ENCODE measurements at places on chromosomes 16 and 17. TPM values are rescaled to one million over a fixed set of nuclear protein-coding genes. Genes with fewer than 3 reads are reported as not detected.

Gene ZNF287
- 3.1 TPM for total RNA-seq

Gene TMEM208
- total RNA-seq: 20.3 TPM

Gene PITPNM3
- total RNA-seq: 0.16 TPM

Gene ARL5C
- not detected for total RNA-seq

Gene CACNG5
- total RNA-seq: not detected

Gene ALOX15
- total RNA-seq: not detected

Gene NUTF2
- total RNA-seq: 125 TPM

Gene CLEC3A
- not detected for total RNA-seq

Gene CPNE7
- total RNA-seq: 3.6 TPM

Gene CD79B
- 1.1 TPM for total RNA-seq

Gene DHX40
- 48.0 TPM for total RNA-seq

Gene TRPV3
- total RNA-seq: not detected

Gene SLC12A3
- not detected for total RNA-seq

Gene TBC1D3K
- not detected for total RNA-seq

Gene TNFRSF17
- not detected for total RNA-seq

Gene PHOSPHO1
- not detected for total RNA-seq

Gene HSD17B1
- 0.49 TPM for total RNA-seq

Gene DPEP1
- total RNA-seq: 0.32 TPM

Gene HCRT
- not detected for total RNA-seq

Gene XYLT1
- 1.2 TPM for total RNA-seq

Gene ZACN
- not detected for total RNA-seq

Gene METRN
- total RNA-seq: 31.1 TPM

Gene VMO1
- total RNA-seq: not detected

Gene ZSCAN10
- not detected for total RNA-seq

Gene ZKSCAN2
- 1.9 TPM for total RNA-seq

Gene CCL4
- not detected for total RNA-seq

Gene EFCAB5
- 1.1 TPM for total RNA-seq

Gene FAM20A
- total RNA-seq: not detected

Gene SRSF2
- total RNA-seq: 152 TPM

Gene DPEP3
- not detected for total RNA-seq

Gene NPTX1
- total RNA-seq: 0.16 TPM

Gene PMM2
- total RNA-seq: 12.6 TPM

Gene TMEM238L
- total RNA-seq: not detected

Gene WFIKKN1
- total RNA-seq: not detected

Gene CFDP1
- total RNA-seq: 62.7 TPM

Gene KRTAP1-5
- total RNA-seq: not detected

Gene MT1G
- total RNA-seq: not detected

Gene KIFC3
- 37.9 TPM for total RNA-seq

Gene FAM222B
- total RNA-seq: 13.6 TPM

Gene KARS1
- 141 TPM for total RNA-seq

Gene ABCC3
- total RNA-seq: 2.2 TPM

Gene TNFSF13
- 0.81 TPM for total RNA-seq

Gene KIF2B
- total RNA-seq: not detected

Gene SCNN1G
- 0.13 TPM for total RNA-seq

Gene GRIN2C
- under 0.01 TPM for total RNA-seq

Gene TMIGD1
- total RNA-seq: not detected

Measured in bladder microvascular endothelial cell (primary cell).